ENCODE measurements at places on chromosomes 4 and X.

- no peak for DNase-seq
Measured at GRCh38 chr4:106671716-106672115, 303.1 kb upstream of the GIMD1 start.

GRCh38 chrX:26649534-26649933, 433.6 kb downstream of the MAGEB5 start:
- no peak for DNase-seq

- DNase-seq: no peak
Measured at GRCh38 chr4:24622146-24622834, 37.9 kb upstream of the DHX15 start.

GRCh38 chr4:107993969-107994368, 4.3 kb downstream of the HADH start:
- no peak for DNase-seq

GRCh38 chr4:109321232-109321631, 18.8 kb upstream of the COL25A1 start:
- no peak for DNase-seq

Measured in stimulated activated CD8-positive, alpha-beta memory T cell treated with anti-CD3 and anti-CD28 coated beads, Interleukin-15, amount 100 ng/mL, for 48 hours (primary cell).